IPS DF 19.7 (cell line): ENCODE measurements at places on chromosomes 7 and 10.

DNA sequence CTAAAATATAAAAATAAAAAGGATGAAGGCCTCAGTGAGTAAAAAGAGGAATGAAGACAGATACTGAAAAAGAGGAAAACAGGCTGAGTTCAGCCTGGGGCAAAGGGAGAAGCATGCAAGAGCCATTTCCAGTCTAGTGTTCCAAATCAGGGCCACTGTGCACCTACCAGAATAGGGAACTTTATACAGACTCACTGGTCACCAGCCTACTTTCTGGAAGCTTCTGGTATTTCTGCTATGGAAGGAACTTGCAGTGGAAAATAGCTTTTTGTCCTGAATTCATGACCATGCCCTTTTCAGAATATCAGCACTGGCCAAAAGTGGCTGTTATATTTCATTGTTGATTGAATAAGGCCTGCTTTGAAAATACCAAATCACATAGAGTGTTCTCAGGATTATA is 28.8 kb downstream of the ABRAXAS2 start:
- no peak for DNase-seq

DNA sequence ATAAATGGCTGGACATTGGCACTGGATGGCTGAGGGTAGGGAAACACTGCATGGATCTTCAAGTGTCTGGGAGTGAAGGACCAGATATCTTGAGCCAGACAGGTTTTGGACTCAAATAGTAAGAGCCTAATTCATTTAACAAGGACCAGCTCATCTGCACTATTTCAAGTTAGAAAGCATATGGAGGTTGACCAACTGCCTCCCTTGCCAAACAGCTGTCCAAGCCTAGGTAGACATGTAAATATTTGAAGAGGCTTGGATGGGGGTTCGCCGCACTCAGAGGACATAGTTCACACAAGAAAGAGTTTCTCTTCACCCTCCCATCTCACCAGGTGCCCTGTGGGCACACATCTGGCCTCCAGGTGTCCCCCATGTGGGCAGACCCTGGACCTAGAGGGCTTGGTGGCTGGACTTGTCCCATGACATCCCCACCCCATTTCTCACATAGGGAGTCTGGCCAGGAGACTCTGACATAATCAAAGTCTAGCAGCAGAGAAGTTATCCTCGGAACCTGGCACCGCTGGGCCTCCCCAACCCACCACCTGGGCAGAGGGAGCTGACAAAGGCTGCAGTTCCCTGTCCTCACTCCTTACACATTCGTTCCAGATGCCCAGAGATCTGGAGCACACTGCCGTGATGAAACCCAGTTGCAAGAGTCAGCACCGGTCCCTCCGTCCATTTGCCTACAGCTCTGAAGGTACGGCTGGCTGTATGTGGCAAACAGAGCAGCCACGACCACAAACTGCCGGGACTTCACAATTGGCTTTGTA is 116.9 kb upstream of the GDF10 start:
- no peak for DNase-seq

GRCh38 chr10:50501924-50502452 is 121.8 kb downstream of the SGMS1 start:
- DNase-seq, result no peak

GRCh38 chr10:77348751-77349150 is 288.9 kb downstream of the KCNMA1 start:
- no peak for DNase-seq

GRCh38 chr7:50718311-50718710 is 64.4 kb downstream of the GRB10 start:
- no peak for DNase-seq

DNA sequence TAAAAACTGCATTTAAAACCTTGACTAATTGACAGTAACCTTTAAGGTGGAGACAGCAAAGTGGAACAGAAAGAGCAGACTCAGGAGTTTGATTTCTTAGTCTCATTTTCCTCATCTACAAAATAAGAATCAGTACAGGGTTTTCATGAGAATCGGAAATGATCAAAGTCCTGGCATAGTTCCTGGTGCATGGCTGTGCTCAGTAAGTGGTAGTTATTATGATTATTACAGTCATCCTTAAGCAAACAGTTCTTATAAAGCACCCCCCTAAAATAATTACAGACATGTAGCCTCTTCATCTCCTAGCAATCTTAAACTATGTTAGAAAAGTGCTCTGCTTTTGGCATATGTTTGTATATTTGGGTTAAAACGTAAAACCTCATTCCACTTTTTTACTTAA is 18.0 kb downstream of the NEBL start:
- no peak for DNase-seq

DNA sequence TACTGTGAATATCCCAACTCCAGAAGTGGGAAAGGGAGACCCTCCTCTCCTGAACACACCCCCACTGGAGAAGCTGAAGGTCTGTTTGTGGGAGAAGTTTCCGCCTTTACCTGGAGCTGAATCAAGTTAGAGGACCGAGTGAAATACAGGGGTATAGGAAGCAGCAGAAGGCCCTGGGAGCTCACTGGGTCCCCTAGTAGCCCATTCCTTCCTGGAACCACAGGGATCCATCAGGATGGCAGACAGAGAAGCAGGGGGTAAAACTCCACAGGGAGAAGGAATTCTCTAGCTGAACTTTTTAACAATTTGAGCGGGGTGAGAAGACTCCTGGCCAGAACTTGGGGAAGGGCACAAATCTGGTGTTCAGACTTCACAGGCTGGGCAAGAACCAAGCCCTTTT is 275.8 kb downstream of the GRID1 start:
- no peak for DNase-seq
